Transverse colon (tissue), 4 donors: ENCODE measurements at places on chromosomes 12 and 14. TPM values are rescaled to one million over a fixed set of nuclear protein-coding genes. Genes with fewer than 3 reads are reported as not detected.

The NPFF gene
- not detected for total RNA-seq

The NEUROD4 gene
- total RNA-seq = not detected

GRCh38 chr14:91554535-91555332 lies 44.6 kb upstream of the PPP4R3A start:
- peak; percentile 90 for DNase-seq

- peak; percentile 50 for DNase-seq
Observed at GRCh38 chr12:14239935-14240872, 125.3 kb upstream of the ATF7IP start.

The NUMB gene
- 115 TPM for total RNA-seq

DNA sequence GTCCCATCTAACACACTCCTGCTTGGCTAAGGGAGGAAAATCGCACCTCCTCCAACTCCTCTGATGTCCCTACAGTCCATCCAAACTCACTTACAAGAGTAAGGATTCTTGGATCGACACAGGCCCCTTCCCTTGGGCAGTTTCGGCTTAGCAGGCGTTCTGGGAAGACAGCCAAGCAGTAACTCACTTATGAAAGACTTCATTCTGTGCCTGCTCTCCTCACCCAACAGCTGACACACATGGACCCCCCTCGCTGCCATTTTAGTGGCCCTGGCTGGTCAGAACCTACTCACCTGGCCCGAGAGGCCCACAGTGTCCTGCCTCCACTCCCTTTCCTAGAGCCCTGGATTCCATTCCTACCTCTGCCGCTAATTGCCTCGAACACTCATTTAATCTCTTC lies 52.3 kb upstream of the BCL2L14 start:
- no peak for DNase-seq

DNA sequence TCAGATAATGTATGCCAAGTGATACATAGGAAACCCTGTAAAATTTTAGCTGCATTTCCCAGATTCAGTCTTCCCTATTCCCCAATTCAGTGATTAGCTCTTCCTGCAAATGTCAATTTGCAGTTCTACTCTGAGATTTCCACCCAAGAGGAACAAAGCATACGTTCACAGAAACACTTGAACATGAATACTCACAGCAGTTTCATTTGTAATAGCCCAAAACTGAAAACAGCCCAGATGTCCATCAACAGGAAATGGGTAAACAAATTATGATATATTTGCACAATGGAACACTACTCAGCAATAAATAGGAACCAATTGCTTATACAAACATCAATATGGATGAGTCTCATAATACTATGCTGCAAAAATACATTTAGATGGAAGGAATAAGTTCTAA lies 194.2 kb downstream of the GXYLT1 start:
- no peak for DNase-seq

The AMDHD1 gene
- 0.55 TPM for total RNA-seq

The MFAP5 gene
- 24.5 TPM for total RNA-seq

The CLEC4C gene
- total RNA-seq = not detected

GRCh38 chr12:2335513-2335912 lies 282.7 kb downstream of the CACNA1C start:
- no peak for DNase-seq

The LTB4R gene
- 7.2 TPM for total RNA-seq

The FAM181A gene
- total RNA-seq = not detected

GRCh38 chr12:105107171-105107493 lies 399 bp upstream of the WASHC4 start:
- DNase-seq = no peak

The KLRC2 gene
- not detected for total RNA-seq

GRCh38 chr14:99995700-99996356 lies 69.4 kb upstream of the EVL start:
- peak; percentile 79 for DNase-seq

DNA sequence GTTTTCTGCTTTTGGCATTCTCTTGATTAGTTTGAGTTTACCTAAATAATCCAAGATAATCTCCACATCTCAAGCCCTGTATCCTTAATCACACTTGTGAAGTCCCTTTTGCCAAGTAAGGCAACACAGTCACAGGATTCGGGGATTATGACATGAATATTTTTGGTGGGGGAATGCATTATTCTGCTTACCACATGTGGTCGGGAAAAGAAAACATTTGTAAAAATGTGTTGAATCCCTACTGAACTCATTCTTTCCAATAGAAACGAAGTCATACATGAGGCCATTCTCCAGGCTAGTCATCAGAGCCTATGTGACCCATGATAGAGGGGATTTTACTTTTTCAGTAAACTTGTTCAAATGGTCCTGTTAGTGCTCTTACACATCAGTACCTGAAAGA lies 58.5 kb upstream of the PRICKLE1 start:
- DNase-seq = no peak

DNA sequence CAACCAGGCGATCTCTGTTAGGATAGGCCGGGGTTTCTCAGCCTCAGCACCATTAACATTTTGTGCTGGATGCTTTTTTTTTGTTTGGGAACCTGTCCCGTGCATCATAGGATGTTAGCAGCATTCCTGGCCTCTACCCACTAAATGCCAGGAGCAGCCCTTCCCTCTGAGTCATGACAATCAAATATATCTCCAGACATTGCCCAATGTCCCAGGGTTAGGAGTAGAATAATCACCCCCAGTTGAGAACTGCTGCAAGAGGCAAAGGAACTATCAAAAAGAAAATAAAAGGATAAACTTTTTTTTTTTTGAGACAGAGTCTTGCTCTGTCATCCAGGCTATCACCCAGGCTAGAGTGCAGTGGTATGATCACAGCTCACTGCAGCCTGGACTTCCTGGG lies 76.0 kb downstream of the ACACB start:
- no peak for DNase-seq

DNA sequence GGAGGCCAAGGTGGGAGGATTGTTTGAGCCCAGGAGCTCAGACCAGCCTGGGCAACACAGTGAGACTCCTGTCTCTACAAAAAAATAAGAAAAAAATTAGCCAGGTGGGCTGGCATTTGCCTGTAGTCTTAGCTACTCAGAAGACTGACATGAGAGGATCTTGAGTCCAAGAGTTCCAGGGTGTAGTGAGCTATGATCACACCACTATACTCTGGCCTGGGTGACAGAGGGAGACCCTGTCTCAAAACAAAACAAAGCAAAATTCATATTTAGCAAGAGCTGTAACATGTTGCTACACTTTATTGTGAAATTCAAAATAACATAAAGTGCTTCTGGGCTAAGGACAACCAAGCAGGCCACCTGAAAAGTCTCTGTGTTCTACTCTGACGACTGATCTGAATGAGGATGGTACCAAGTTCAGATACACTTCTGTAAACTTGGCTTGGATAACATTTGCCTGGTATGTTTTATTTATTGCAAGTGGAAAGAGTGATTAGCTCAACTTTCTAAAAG lies 11.6 kb upstream of the STRN3 start:
- no peak for DNase-seq

DNA sequence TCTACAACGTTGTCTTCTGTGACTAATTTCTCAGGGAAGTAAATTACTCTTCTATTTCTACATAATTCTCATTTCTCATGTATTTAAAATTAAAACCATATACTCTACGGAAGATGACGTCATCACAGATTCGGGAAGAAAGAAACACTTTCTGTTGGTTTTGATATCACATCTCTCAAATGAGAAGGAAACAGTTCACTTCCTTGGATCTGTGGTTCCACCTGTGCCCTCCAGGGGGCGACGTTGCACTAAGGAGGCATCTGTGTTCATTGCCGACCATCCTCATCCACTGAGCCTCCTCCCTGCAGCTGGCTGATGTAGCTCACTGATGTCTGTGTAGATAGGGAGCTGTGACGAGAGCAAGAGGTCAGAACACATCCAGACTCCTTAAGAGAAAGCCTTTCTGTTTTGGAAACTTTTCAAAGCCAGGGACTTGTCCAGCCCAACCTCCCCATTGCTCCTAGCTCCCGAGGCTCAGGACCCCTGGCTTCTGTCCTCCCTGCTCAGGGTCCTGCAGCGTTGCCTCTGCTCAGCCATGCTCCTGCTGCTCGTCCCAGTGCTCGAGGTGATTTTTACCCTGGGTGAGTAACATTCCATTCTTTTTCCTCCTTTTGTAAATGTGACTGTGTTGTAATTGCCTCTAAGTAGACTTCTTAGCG lies 172.7 kb upstream of the OR4E1 start:
- DNase-seq = peak; percentile 49

The MYBPC1 gene
- total RNA-seq = not detected

GRCh38 chr12:604956-605355 lies 58.3 kb downstream of the NINJ2 start:
- no peak for DNase-seq

GRCh38 chr12:64951944-64952343 lies 127.5 kb downstream of the TBC1D30 start:
- DNase-seq = no peak

- no peak for DNase-seq
Observed at GRCh38 chr14:22176957-22177356, 412.1 kb downstream of the DAD1 start.

- no peak for DNase-seq
Observed at GRCh38 chr14:70473825-70474224, 21.9 kb downstream of the ADAM21 start.

DNA sequence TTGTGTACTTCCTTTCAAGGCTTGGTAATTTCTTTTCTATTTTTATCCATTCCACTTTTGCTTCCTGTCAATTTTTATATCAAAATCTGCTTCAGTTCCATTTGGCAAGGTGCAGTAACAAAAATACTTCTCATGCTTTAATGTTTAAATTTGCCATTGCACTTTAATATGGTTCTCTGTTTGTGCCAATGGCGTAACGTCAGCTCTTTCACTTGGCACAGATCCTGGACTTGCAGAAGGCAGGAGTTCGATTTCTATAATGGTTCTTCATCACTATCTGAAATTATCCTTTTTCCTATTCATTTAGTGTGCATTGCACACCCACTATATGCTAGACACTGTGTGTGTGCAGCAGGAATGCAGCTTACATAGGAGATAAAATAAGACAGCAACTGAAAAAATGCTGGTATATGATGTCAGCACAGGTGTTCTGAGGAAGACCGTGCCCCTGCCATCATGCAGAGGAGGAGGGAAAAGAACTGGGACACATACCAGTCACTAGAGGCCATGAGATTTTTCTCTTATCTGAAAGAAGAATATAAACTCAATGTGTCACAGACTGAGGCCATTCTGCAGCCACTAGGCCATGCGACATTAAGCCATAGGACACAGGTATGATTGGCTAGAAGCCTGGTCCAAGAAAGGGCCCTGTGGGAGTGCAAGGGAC lies 298.2 kb downstream of the RPAP3 start:
- DNase-seq = no peak

GRCh38 chr12:24081092-24081529 lies 131.6 kb upstream of the SOX5 start:
- no peak for DNase-seq

- DNase-seq = peak; percentile 72
Observed at GRCh38 chr12:26097046-26097878, 27.6 kb downstream of the BHLHE41 start.

DNA sequence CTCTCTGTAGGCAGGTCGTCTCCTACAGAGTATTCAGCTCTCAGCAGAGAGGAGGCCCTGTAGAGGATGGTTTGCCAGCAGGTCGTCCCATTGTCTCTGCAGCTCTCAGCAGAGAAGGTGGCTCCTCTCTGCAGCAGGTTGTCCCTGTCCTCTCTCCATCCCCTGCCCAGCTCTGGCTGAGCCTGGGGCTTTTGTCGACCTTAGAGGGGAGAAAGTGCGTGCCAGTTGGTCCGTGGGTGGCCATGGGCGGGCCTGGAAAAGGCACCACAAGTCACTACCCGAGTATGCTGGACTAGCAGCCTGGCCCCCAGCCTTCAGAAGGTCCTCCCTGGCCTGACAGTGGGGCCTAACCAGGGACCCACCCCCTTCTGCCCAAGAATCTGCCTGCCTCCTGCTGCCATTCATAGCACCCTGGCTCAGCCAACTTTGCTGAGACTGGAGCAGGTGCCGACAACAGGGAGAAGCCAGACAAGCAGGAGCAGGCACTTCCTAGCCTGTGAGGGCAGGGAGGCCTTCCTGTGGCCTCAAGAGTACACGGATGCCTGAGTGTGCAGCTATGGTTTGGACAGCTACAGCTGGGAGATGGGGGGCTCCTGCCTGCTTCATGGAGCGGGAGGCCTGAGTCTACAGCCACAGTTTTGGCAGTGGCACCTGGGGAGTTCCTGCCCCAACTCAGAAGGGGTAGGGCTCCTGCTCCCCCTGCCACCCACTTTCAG lies 59.7 kb upstream of the KCNH3 start:
- no peak for DNase-seq

- peak; percentile 78 for DNase-seq
Observed at GRCh38 chr12:113174461-113175384, 10.6 kb downstream of the DDX54 start.

GRCh38 chr14:68568907-68569897 lies 223.7 kb downstream of the ZFP36L1 start:
- no peak for DNase-seq

The CD69 gene
- not detected for total RNA-seq
